ENCODE measurements at places on chromosomes 5 and 9.

- no peak for DNase-seq
Observed at GRCh38 chr5:17229313-17229712, 11.9 kb downstream of the BASP1 start.

- peak; percentile 91 for DNase-seq
Observed at GRCh38 chr5:57692582-57693487, 210.2 kb upstream of the ACTBL2 start.

- DNase-seq = no peak
Observed at GRCh38 chr5:14890846-14891245, 19.3 kb upstream of the ANKH start.

- no peak for DNase-seq
Observed at GRCh38 chr5:157059093-157059539, at the start of gene HAVCR1. HAVCR1 (minus strand) TSS chr5:157059116; CDS start chr5:157057943, 1,173 bp downstream.

GRCh38 chr5:102531506-102531905 lies 32.7 kb upstream of the SLCO6A1 start:
- peak; percentile 4 for DNase-seq

All from epithelial cell of esophagus (primary cell).